ENCODE measurements at places on chromosomes 6 and 20.

DNA sequence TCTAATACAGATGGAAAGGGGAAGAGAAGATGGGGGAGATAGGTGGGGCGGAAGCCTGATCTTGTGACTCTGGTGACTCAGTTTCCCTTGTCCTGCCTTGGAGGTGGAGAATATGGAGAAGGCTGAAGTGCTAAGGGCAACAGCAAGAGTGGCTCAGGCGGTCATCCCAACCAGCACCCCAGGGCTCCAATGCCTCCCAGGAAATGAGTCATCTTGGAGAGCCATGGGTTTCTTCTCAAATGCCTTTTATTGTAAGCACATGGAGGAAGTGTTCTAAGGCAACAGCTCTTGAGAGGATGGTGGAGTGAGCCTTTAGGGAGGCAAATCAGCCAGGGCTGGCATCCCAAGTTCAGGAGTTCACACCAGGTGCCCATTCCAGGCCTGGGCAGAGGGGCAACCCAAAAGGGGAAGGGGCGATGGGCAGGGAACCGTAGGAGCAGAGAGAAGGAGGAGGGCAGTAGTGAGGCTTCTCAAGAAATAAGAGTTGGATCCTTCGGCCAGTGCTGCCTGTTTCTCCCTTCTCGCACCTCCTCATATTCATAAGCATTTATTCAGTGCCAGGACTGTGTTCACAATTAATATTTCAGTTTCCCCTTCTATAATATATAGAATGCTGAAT is 13.2 kb upstream of the AHCY start:
- DNase-seq = peak; percentile 53

- no peak for DNase-seq
Observed at GRCh38 chr6:82169138-82169876, 78.2 kb downstream of the IBTK start.

DNA sequence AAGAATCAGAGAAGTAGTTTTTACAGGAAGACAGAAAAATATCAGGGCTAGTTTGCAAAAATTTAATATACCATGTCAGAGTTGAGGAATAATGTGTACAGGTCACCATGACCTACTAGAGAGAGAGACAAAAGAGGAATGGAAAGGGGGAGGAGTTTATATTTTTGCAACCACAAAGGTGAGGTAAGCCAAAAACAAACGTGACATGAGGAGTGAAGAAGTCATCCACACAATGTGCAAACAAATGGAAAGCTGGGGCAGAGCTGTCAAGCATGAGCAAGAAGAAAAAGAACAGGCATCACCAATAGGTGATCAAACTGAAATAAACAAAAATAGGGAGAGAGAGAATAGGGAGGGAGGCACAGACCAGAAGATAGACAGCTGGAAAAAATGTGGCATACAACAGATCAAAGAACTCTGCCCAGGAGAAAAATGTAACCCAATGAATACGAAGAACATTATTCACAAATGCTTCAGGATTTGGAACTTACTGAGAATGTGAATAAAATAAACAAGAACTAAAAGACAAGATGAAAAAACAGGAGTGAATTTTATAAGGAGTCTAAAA is 15.5 kb downstream of the RARS2 start:
- DNase-seq = no peak

- DNase-seq = no peak
Observed at GRCh38 chr20:7959484-7959883, 19.2 kb upstream of the HAO1 start.

DNA sequence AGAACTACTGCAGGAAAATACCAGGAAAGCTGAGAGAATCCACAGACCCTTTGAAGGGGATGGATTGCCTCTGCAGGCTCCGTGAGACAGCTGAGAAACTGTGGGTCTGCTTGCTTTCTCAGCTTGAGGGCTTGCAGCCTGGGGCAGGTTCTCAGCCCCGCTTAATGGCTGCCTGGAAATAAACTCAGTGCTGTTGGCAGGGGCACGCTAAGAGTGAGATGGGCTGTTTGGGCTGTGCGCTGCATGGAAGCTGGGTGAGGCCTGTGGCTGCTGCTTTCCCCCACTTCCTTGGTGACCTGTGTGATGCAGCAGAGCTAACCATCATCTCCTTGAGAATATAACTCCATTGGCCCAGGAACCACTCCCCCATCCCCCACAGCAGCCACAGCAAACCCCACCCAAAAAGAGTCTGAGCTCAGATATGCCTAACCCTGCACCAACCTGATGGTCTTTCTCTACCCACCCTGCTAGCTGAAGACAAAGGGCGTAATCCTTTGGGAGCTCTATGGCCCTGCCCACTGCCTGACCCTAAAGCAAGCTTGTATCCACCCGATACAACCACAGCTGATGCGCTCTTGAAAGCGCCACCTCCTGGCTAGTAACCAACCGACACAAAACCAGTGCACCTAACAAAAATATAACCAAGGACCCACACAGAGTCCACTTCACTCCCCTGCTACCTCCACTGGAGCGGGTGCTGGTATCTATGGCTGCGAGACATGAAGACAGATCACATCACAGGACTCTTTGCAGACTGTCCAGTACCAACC is 800.6 kb upstream of the MAP3K7 start:
- DNase-seq = no peak

GRCh38 chr6:112218563-112218962 is 35.8 kb downstream of the LAMA4 start:
- DNase-seq = peak; percentile 60

GRCh38 chr6:14121936-14122344 is 4.4 kb downstream of the CD83 start:
- no peak for DNase-seq

- no peak for DNase-seq
Observed at GRCh38 chr6:101400326-101401135, 7.0 kb downstream of the GRIK2 start.

DNA sequence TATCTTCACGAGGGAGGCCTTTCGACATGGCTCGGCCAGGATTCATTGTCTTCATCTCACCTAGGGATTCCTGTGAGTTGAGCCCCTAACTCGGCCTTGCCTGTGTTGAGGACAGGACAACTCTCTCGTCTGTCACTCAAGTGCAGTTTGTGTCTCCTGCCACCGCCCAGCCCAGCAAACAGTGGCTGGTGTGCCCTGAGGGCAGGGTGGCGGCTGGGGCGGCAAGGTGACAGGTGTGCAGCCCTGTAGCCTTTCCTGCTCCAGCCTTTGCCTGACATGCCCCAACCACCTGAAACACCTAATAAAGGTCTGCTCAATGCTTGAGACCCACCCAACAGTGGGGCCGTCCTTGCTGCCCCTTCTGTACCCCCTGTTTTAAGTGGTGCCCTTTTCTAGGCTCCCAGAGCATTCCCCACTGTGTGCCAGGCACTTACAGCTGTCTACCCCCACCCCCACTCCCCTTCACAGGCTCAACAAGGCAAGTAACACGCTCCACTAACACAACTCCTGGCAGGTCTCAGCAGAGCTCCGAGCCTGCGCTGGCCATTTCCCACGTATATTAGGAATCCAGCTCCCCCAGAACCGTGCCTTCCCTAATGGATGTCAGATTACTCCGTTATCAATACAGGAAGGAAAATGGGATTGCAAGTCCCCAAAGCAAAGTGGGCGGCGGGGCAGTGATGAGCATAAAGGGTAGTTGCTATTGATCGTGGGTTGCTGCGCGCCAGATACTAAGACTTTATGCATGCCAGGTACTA is 17.7 kb downstream of the GFRA4 start:
- no peak for DNase-seq

DNA sequence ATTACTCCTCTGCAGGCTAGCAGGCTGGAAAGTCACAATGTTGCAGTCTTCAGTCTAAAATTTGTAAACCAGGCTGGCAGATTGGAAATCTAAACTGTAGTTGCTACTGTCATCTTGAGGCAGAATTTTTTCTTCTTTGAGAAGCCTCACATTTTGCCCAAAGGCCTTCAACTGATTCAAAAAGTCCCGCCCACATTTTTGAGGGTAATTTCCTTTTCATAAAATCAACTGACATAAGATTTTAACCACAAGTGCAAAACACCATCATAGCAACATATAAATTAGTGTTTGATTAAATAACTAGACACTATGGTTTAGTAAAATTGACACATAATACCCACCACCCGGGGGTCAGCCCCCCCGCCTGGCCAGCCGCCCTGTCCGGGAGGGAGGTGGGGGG is 28.4 kb downstream of the HLA-C start:
- DNase-seq = no peak

DNA sequence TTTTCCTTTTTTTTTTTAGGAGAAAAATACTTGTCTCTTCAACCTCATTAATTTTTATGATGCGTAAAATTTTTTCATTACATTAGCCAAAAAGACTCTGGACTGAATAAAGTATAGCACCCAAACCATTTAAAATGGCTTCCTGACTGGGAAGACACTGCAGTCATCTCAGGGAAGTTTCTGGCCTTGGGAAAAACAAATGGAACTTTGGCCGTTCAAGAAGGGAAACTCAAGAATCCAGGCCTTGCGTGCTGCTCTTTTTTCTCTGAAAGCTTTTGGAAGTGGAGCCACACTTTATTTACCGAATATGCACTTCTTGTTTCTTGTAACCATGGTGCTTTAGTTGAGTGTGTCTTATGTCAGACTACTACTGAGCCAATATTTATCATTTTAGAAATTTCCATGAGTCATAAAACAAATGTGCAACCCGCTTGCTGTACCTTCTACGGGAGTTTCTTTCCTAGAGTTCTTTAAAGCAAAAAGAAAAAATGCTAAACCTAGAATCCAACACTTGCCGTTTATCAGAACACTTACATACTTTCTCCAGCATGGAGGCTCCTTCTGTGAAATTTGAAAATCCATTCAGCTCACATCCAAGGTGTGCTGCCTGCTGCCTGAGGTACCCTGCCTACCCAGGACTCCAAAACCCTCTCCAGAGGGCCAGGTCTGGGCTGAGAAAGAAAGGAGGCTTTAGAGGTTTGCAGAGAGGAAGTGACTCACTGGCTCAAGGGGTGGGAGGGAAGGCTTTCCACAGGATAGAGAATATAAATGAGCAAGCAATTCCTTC is 11.5 kb upstream of the DSTN start:
- DNase-seq = peak; percentile 93

- peak; percentile 26 for DNase-seq
Observed at GRCh38 chr20:62219992-62220665, at the start of gene HRH3. Gene HRH3, minus strand, starts transcription at chr20:62220278. Its CDS starts 308 bp downstream, at chr20:62219970.

DNA sequence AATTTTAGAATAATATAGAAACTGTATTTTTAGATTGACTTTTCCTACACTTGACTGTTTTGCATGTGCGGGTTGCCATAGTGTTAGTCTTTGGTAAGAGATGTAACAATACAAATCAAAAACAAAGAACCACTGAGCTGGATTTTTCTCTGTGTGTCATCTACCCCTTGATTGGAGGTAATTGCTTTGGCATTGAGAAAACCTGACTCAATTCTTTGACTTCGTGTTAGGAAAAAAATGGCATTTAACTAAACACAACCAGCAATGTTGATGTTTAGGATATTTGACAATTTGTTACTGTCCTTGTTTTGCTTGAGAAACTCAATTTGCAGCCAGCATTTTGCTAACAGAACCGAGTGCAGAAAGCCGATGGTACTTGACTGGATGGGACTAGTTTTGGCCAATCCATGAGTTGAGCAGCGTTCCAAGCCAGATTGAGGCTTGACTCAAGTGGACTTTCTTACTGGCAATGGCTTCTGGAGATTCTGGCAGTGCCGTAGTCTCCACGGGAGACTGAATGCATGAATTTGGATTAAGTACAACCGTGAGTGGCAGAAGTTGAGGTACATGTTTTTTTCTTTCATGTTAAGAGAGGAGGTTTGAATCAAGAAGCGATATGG is 17.1 kb downstream of the TPBG start:
- no peak for DNase-seq

GRCh38 chr6:32668226-32668747 is 1.8 kb upstream of the HLA-DQB1 start:
- peak; percentile 23 for DNase-seq

- DNase-seq = no peak
Observed at GRCh38 chr6:40910260-40910893, 128.6 kb downstream of the UNC5CL start.

DNA sequence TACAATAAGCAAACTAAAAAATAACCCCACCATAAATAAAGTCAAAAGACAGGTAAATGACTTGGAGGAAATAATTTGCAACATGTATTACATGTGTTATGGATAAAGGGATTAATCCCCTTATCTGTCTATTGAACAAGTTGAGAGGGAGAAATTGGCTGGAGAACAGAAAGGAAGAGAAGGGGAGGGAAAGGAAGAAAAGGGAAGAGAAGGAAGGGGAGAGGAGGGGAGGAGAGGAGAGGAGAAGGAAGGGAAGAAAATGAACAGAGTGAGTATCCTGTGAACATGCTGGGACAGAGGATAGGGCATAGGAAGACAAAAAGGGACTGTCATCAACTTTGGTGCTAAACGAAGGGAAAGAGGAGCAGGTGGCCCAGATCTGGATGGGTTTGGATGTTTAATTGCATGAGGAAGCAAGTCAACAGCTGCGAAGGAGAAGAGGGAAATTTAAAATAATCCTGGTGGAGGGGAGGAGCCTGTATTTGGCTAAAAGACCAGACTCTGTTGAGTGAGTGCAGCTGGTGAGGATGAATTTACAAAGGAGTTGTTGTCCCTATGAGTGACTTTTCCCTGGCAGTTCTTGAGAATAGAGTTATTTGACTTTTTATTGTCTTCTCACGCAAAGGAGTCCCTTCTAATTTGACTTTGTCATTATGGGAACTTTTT is 14.2 kb upstream of the SHLD1 start:
- peak; percentile 62 for DNase-seq

GRCh38 chr6:152748843-152749242 is 1.8 kb upstream of the VIP start:
- DNase-seq = peak; percentile 51

GRCh38 chr6:44667668-44668390 is 280.3 kb downstream of the CDC5L start:
- DNase-seq = peak; percentile 21

DNA sequence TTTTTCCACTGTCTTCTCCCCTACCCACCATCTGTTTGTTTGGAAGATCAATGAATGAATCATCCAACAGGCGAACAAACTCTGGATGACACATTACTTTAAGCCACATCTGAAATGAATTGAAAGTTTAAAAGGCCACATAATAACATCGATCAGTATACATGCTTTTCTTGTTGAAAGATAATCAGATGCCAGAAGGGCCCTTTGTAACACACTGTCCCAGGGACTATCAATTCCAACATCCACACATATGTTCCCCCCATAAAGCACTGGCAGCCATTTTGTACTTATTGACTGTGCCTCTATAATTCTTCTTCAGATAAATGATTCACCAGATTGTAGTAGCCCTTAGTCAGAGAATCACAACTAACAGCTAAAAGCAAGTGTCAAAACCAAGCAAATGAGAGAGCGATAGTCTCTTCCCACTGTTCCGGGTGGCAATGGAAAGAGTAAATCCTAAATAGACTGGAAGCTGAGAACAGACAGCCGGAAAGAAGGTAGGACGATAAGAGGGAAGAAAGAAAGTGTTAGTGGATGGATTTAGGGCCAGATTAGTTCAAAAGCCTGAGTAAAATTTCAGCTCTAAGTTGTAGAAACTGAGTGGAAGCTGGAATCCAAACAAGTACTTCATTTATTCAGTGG is 184.9 kb upstream of the TENT5A start:
- DNase-seq = no peak
